ENCODE measurements at places on chromosomes 4 and X.

GRCh38 chrX:44954562-44954961 is 81.6 kb downstream of the KDM6A start:
- DNase-seq, result no peak

- no peak for DNase-seq
Observed at GRCh38 chr4:185879666-185880312, 67.8 kb upstream of the SORBS2 start.

GRCh38 chr4:10243856-10244255 is 127.3 kb upstream of the WDR1 start:
- DNase-seq, result no peak

- no peak for DNase-seq
Observed at GRCh38 chr4:99856166-99856565, 38.1 kb downstream of the LAMTOR3 start.

Measured in activated CD4-positive, CD25-positive, alpha-beta regulatory T cell (primary cell).